NCI-H345 (cell line): ENCODE measurements at places on chromosomes 4 and X.

DNA sequence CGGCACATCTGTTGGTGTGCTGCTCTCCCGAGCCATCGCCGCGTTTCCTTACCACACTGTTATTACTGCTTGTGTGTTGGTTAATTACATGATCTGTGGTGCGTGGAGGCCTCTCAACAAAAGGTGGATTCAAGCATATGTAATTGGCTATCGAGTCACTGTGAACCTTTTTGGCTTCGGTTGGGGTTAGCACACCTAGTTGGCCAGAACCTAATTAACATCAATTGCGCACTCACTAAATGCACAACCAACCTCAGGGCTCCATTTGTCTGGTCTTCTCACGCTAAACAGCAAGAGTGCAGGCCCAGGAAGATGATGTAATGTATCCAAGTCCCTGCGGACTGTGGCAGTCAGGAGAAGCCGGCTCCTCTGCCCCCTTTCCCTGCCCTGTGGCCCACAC is 17.4 kb downstream of the ENPP6 start:
- DNase-seq: no peak

GRCh38 chr4:59655996-59656395 is 1544.1 kb upstream of the ADGRL3 start:
- no peak for DNase-seq

DNA sequence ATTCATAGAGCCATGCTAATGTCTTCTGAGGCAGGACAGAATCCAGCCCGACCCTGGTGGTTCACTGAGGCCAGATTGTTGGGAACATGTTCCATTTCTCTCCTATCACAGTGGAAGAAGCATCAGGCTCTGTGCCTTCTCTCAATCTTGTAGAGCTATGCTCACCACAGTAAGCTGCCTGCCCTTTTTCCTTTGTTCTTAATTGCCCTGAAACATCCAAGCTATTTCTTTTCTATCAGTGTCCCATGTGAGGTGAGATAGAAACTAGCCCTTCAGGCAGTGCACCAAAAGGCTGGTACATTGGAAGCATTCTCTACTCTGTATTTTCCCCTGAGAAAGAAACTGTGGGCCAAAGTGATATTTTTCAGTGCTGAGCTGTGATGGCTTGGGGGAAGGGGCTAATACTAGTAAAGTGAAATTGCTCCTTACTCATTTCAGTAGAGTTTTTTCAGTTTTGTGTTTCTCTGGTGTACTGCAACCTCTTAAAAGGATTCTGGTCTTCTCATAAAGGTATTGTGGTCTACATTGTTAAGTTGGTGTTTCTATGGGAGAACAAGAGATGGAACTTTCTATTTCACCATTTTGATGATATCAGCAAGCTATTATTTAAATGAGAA is 611.2 kb downstream of the RPA4 start:
- no peak for DNase-seq

DNA sequence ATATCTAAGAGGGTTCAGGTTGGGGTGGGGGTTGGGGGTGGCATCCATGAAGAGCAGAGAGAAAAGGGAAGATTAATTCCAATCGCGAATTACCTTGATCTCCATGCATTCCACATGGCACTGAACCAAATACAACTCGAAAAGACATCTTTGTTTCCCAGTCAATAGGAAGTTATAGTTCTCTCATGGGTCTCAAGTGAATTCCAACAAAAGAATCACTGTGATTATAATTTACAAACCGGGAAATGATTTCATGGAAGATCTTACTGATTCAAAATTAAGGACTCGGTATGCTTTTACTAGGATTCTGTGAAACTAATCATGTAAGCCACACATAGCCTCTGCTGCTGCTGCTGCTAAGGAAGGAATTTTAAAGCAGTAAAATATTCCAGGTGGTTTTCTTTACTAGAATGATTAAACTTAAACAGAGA is 26.6 kb upstream of the AMELX start:
- DNase-seq: no peak

GRCh38 chr4:88191404-88191803 is 33.0 kb upstream of the ABCG2 start:
- DNase-seq: no peak

GRCh38 chr4:48370260-48371134 is 29.2 kb downstream of the SLAIN2 start:
- DNase-seq: peak; percentile 10

- DNase-seq: no peak
Observed at GRCh38 chr4:122992057-122992456, 69.7 kb upstream of the NUDT6 start.

DNA sequence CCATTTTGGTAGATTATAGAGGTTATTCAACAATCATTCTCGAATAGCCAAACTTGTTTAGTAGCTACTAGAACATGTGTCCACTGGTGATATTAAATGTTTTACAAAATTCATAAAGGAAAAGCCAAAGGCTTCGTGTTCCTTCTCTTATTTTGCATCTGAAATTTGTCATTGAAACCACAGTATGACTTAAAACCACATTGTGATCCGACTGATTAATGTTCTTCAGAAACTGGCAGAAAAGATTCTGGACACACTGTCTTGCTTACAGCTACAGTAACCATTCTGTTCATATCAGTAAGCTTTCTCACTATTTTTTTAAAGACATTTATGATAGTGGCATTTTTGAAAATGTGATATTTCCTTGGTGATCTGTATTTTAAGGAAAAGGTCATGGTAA is 2.6 kb upstream of the SMARCA1 start:
- no peak for DNase-seq
